ENCODE measurements at places on chromosomes 7 and 10.
A peak's percentile ranks its signal among the peaks of the same experiment; 100 is the strongest.

DNA sequence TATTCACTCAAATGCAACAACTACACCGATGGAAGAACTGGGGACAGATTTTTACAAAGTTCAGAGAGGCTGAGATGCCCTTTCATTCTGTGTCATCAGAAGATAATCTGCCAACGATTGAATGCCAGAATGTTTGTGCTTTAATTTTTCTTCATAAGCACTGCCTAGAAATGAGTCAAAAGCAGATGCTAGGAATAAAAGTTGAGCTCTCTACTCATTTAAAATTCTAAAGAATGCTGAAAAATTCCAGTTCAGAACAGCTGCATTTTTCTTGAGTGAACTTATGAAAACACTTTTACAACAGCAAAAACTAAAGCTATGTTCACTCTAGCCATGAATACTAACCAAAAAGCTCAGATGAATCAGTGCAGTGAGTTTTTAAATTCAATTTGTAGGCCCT is 22.3 kb upstream of the FAM133B start:
- DNase-seq: no peak

DNA sequence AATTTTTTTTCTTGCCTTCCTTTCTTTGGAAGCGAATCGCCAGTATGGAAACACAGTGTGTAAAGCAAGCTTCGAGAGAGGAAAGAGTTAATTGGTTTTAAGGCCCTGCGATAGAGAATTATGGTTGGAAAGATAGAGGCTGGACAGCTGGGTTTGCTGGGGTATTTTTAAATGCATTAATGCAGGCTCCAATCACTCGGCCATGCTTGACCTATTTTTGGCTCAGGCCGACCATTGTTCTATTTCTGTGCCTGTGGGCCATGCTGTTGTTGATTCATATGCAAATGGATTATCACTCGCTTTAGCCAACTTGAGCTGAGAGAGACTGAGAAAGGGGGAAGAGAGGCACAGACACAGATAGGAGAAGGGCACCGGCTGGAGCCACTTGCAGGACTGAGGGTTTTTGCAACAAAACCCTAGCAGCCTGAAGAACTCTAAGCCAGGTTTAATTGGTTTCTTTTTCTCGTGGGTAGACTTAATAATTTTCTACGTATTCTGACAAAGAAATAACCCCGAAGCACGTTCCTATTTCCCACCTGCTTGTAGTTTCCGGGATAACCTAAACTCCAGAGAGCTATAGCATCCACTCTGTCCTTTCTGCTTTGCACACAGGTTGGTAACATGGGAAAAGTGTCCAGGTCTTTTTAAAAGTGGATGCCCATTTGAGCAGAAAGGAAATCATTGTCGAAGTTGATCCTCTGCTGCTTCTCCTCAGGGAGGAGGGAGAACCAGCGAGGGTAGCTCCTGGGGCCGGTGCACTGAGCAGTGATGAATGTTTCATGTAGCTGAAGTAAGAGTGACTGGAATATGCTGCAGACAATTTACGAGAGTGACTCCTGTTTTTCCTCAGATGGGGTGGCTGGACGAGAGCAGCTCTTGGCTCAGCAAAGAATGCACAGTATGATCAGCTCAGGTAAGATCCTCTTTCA is at the start of gene HDAC9:
Gene HDAC9, plus strand, starts transcription at position 338 of the 929 bp plus-strand sequence. Its CDS starts 554 bp downstream, at position 892.
- DNase-seq: peak; percentile 62

GRCh38 chr7:134520130-134520529 is 7.2 kb upstream of the AKR1B10 start:
- no peak for DNase-seq

GRCh38 chr10:10044922-10045764 is 972.5 kb upstream of the CELF2 start:
- DNase-seq: no peak

GRCh38 chr7:107119376-107120105 is 49.3 kb upstream of the HBP1 start:
- DNase-seq: no peak

DNA sequence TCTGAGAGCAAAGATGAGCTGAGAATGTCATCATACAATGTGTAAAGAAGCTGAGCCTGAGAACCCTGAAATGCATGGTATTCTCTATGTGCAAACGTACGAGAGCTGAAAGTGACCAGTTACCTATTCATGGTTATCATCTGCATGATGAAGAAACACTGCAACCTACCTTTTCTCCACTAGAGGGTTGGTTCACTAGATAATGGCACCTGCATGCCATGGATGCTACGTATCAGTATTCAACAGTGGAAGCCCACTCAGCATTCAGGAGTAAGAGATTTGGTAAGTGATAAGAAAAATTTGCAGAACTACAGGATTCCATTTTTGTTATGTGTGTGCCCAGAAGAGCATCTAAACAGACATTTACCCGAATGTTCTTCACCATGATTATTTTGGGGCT is 145.4 kb downstream of the PTPRN2 start:
- no peak for DNase-seq

GRCh38 chr10:49324711-49325110 is 25.7 kb downstream of the C10orf71 start:
- DNase-seq: no peak

DNA sequence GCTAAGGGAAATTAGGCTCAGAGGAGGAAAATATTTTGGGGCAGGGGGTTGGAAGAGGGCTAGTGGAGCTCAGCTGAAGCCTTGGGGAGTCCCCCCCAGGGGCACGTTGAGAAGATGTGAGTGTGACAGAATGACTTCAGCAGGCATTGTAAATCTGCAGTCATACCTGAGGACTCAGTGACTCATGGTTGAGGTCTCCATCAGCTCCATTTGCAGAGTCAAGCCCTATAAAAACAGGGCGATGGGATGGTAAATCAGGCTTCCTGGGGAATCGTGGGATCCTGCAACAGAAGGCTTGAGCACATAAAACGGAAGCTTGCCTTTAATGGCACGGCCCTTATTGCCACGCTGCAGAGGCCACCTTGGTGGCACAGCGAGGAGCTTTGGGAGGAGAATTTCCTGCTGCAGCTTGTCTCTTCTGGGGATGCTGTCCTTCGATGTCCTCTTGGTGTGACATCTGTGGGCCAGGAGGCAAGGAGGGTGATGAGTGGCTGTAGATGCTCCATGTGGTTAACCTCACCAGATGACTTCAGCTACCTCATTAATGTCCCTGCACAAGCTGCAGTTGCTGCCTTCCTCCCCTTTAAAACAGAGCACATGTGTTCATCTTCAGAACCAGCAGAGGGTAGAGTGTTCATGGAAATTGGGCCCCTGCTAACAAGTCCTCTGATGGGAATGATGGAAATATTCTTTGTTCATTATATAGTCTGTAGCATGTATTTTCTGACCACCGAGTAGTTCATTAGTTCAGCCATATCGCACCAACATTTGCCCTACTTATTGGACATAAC is 285.9 kb downstream of the LRMDA start:
- no peak for DNase-seq

DNA sequence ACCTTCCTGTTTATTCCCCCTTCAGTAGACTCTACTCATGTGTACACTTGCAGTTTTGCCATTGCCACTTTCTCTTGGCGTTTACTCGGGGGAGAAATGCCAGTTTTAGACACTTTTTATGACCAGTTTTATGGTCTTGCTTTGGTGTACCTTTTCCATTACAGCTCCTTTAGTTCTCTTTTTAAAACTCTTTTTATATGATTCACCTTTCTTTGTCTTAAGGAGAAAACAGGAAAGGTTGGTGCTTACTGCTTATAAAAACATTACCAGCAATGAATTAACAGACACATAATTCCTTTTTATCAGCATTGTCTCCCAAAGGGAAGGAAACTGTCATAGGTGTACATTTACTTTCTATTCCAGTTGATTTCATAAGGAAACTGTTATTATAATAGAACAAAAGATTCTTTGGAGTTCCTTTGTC is 11.9 kb downstream of the TSPAN13 start:
- no peak for DNase-seq

- DNase-seq: no peak
These were observed 73.2 kb downstream of the RHOBTB1 start for GRCh38 chr10:60870803-60871202.

DNA sequence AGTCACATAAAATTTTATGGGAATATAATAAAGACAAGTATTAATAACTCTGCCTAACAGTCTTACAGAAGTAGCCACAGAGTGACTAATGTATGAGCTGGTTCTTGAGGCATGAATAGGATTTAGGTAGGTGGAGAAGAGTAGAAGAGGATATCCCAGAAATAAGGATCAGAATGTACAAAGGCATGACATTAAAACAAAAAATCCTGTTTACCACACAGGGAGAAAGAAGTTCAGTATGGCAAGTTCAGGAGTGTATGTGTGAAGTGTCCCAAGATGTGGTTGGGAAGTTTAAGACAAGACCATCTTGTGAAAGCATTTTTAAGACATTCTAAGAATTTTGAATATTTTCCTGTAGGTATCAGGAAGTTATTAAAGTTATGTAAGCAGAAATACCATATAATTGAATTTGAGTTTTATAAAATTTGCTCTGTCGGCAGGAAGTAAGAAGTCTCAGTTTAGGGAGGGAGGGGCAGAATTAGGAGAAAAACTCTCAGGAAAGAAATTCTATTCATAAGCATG is 64.7 kb upstream of the CAV2 start:
- DNase-seq: no peak

DNA sequence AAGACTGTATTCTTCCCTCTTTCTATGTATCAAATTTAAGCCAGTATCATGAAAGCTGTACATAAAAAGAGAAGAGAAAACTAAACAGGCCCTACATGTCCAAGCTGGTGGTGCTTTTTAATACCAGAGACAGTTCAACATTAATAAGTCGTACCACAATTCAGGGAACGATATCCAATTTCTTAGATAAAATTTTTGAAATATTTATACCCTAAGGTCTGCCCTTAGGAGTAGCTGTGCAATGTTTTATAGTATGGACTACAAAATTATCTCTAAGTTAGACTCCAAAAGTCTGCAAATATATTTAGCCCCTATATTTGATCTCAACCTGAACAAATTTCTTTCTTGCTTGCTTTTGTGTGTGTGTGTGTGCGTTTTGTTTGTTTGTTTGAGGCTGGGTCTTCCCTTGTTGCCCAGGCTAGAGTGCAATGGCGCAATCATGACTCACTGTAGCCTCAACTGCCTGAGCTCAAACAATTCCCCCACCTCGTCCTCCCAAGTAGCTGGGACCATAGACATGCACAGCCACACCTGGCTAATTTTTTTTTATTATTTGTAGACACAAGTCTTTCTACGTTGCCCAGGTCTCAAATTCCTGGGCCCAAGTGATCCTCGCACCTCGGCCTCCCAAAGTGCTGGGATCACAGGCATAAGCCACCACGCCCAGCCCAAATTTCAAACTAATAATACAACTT is 13.2 kb downstream of the ARHGAP19 start:
- DNase-seq: no peak

DNA sequence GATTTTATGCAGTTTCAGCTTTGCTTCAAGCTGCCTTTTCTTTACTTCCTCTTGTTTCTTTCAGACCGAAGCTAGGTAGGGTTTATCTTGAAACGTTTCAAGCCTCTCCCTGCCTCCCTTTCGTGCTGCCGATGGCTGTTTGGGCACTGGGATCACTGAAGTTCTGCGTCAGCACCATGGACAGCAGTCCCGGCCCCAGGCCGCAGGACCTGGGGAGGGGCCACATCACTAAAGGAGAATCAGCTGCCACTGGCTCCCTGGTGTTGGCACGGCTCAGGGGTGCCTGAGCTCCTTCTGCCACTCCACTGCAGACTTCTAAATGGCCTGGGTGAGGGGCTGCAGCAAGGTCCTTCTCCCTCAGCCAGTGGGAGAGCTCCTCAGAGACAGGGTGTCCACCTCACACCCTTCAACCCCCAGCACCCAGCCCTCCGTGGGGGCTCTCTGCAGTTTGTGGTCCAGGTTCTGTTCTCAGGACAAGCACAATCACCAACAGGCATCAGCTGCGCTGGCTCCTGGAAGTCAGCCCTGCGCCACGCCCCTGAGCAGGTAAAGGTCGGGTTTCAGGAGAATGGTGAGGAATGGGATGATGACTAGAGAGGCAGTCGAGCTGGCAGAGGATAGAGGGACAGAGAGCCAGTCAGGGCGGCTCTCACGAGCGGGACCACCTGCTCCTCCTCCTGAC is 387.2 kb downstream of the TCERG1L start:
- no peak for DNase-seq

DNA sequence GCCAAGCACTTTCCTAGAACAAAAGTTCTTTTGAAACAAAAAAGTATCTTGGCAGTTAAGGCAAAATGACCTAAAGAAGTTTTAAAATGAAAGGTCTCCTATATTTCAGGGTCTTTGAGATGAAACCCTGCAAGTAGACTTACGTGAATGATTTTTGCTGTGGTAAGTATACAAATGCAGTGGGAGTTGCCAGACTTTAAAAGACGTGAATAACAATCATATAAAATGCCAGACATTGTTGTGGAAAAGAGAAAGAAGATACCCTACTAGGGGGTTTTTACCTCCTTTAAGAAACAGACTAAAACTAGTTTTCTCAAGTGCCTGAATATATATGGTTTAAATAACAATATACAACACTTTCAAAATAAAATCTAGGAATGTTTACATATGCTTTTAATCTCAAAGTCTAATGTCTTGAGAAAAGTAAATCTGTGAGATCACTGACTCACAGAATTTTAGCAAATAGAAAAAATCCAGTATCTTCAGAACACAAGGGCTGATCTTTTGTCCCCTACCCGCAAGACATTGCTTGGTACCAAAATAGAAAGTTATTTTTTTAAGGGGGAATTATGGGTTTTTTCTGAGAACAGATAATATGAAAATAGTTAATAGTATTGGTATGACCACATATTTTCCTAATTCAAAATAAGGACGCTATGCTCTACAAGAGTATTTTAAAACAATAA is 29.5 kb downstream of the LRRC17 start:
- no peak for DNase-seq

DNA sequence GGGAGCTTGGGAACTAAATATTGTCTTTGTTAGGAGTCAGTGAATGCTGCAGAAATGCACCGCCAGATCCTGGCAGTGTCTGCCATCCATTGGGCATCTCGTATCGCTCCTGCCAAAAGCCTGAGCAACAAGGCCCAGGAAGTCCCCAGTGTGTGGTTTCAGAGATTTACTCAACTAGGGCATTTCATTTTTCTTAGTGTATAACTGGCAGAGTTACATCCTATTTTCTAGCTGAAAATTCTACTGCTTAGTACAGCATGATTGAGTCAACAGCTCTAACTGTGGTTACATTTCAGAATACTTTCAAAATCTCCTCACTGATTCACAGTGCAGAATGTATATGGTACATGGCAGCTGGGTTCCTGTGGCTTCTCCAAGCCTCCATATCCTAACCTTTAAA is 95.8 kb upstream of the CREB5 start:
- DNase-seq: no peak

GRCh38 chr10:34469446-34469845 is 345.6 kb downstream of the PARD3 start:
- no peak for DNase-seq

DNA sequence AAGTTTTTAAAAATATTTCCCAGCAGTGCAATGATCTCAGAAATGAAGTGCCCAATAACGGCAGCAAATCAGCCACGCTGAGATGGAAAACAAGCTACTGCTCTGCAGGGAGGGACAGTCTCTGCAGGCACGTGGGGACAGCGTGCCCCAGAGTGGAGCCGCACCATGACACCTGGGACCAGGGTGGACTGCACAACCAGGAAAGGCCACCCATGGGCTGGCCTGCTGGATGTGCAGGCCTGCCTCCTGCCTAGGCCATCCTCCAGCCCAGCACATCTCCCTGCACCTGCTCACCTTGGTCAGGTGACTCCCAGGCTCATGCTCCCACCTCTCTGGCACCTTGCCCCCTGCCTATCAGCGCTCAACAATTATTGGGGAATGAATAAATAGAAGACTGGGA is 80.4 kb downstream of the VSTM4 start:
- DNase-seq: no peak

GRCh38 chr7:35736725-35737124 is 41.8 kb upstream of the HERPUD2 start:
- DNase-seq: no peak

Measured in WERI-Rb-1 (cell line).